ENCODE measurements at places on chromosomes 3 and 15. TPM values are rescaled to one million over a fixed set of nuclear protein-coding genes. Genes with fewer than 3 reads are reported as not detected.

- no peaks in the 10 kb centered on the region for H3K36me3 ChIP-seq
- H3K4me1 ChIP-seq, result no peaks in the 10 kb centered on the region
- H3K4me3 ChIP-seq, result no peak overlapping the region
- DNase-seq, result no peak
- no peaks in the 10 kb centered on the region for H3K27me3 ChIP-seq
Observed at GRCh38 chr3:163132111-163132510, 1635.5 kb downstream of the OTOL1 start.

DNA sequence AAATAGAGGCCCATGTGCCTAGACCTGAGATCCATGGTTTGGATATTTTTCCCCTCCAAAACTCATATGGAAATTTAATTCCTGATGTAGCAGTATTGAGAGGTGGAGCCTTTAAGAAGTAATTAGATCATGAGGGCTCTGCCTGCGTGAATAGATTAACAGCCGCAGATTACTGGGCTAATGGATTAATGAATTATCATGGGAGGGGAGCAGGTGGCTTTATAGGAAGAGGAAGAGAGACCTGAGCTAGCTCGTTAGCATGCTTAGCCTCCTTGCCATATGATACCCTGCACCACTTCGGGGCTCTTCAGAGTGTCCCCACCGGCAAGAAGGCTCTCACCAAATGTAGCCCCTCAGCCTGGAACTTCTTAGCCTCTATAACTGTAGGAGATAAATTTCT, 15.8 kb downstream of the ARHGEF26 start:
- no peak overlapping the region for H3K27ac ChIP-seq
- H3K4me1 ChIP-seq, result no peaks in the 10 kb centered on the region
- no peak overlapping the region for H3K4me3 ChIP-seq
- H3K36me3 ChIP-seq, result no peaks in the 10 kb centered on the region
- no peak for DNase-seq
- H3K27me3 ChIP-seq, result no peaks in the 10 kb centered on the region

DNA sequence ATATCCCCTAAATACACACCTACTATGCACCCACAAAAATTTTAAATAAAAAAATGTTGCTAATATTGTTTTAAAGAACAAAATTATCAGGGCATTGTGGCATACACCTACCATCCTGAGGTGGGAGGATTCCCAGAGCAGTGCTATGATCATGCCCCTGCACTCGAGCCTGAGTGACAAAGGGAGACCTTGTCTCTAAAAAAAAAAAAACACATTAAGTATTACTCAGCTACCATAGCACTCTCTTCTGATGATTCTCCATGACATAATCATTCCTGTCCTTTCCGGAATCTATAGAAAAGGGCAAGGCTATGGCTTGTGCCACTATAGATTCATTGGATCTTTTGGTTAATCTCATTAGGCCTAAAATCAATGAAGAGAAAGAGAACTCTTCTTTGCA, 77.4 kb downstream of the ACAP2 start:
- H3K27ac ChIP-seq, result no peak overlapping the region
- DNase-seq, result no peak
- no peaks in the 10 kb centered on the region for H3K4me1 ChIP-seq
- H3K27me3 ChIP-seq, result no peaks in the 10 kb centered on the region

GRCh38 chr15:41648770-41649169, 11.4 kb upstream of the MGA start:
- H3K4me1 ChIP-seq, result no peaks in the 10 kb centered on the region
- no peak overlapping the region for H3K4me3 ChIP-seq
- no peak overlapping the region for H3K27ac ChIP-seq
- H3K27me3 ChIP-seq, result no peaks in the 10 kb centered on the region

- H3K4me3 ChIP-seq, result no peak overlapping the region
- H3K36me3 ChIP-seq, result peaks cover 5% of the 10 kb centered on the region
- H3K27ac ChIP-seq, result no peak overlapping the region
- no peaks in the 10 kb centered on the region for H3K27me3 ChIP-seq
- no peak for DNase-seq
Observed at GRCh38 chr15:55224892-55225291, 28.2 kb upstream of the RSL24D1 start.

DNA sequence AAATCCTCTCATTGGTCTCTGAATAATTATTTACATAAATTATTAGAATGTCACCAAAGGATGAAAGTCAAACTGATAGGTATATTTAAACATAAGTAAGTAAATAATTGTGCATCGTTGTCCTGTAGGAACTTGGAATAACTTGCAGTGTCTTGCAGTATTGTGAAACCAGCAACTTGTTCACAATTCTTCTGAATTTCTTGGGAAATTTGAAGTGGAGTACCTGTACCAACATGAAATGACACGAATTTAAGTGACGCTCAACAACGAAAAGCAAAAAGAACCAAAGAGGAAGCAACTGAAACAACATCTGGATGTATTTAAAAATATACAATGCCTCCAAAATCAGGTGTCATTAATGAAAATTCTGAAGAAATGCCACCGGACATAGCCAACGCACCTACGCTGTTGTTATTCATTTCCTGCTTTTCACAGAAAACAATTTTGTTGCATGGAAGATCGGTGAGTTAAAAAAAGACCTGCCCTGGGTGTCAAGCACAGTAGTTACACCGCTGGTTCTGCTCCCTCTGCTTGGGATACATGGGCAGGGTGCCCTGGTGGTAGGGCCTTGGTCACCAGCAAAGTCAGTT, 112.5 kb downstream of the RPLP1 start:
- DNase-seq, result no peak
- no peak overlapping the region for H3K4me3 ChIP-seq
- H3K27ac ChIP-seq, result no peak overlapping the region

DAZL gene
- not detected for total RNA-seq

GOLGA8J gene
- 0.35 TPM for total RNA-seq

C2CD4A gene
- total RNA-seq, result 3.7 TPM

SERF2 gene
- total RNA-seq, result 1,223 TPM
